ENCODE measurements at places on chromosomes 1 and 21.

- peak; percentile 94 for DNase-seq
Observed at GRCh38 chr1:234755449-234755863, 145.5 kb upstream of the IRF2BP2 start.

- no peak for DNase-seq
Observed at GRCh38 chr1:62088439-62088838, 106.2 kb upstream of the L1TD1 start.

- DNase-seq: peak; percentile 66
Observed at GRCh38 chr1:225458222-225458631, 30.4 kb upstream of the LBR start.

GRCh38 chr21:46295996-46296752 is 10.0 kb downstream of the YBEY start:
- DNase-seq: peak; percentile 45

DNA sequence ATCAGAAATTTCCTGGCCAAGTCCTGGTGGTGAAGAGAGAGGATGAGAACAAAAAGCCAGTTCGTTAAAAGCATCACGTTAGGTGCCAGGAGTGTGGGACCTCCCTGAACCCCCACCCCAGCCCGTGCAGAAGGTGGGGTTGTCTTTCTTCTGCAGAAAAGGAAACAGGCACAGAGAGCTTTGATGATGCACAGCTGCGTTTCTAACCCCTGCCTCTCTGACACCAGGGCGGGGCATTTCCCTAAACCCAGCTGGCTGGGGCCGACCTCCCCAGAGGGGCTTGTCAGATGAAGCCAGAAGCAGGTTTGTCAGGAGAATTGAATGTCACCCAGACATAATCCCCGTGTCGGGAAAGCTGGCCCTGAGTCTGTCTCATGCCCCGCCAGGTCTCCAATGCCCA is 189.3 kb upstream of the EDN2 start:
- DNase-seq: no peak

DNA sequence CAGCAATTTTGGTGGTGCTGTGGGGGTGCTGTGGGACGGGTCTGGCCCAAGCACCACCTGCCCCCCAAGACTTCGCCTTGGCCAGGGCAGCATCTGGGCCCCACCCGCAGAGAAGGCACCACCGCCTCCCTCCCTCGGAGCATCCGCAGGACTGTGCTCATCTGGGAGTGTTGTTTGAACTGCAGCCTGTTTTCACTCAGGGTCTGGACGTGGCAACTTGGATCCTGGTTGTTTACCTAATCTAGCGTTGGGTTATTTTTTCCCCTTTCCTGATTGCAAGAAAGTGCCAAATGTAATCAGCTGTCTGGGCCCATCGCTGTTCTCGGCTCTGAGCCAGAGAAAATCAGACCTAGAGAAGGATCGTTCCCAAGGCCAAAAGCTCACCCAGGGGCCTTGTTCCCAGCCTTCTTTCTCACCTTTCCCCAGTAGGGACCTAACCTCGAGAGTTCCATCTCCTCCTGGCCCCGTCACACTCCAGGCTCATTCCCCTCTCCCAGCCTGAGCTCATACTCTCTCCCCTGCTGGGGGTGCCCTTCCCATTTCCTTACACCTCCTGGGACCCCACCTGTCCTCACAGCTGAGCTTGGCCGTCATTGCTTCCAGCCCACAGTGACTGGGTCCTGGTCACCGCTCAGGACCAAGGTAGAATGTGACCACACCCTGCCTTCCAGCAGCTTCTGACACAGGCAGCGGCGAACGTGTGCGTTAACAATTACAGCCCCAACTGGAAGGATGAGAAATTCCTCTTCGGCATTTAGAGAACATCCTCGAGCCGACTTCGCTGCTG is 72.0 kb upstream of the FAM20B start:
- DNase-seq: no peak
